GM12878 (cell line): ENCODE measurements at places on chromosomes 16 and 17. TPM values are rescaled to one million over a fixed set of nuclear protein-coding genes. Genes with fewer than 3 reads are reported as not detected.

Gene CES5A
- not detected in 2 replicates for total RNA-seq

Gene TBC1D26
- not detected in 2 replicates for total RNA-seq

Gene CES1
- 0.66 and 0.69 TPM in 2 replicates for total RNA-seq

Gene SPATA32
- 0.13 and 0.21 TPM in 2 replicates for total RNA-seq

Gene ASB16
- 0.19 and 0.23 TPM in 2 replicates for total RNA-seq

Gene MPP2
- 0.21 and 0.56 TPM in 2 replicates for total RNA-seq

Gene SEZ6
- not detected in 2 replicates for total RNA-seq

Gene MEIOC
- not detected in 2 replicates for total RNA-seq

Gene CA7
- total RNA-seq = not detected in 2 replicates

Gene NPIPA2
- 0.74 and 0.90 TPM in 2 replicates for total RNA-seq

Gene SLC2A4
- total RNA-seq = 0.19 and 0.23 TPM in 2 replicates

Gene NPIPB13
- 2.1 and 6.6 TPM in 2 replicates for total RNA-seq

Gene GPR179
- total RNA-seq = 0.08 TPM in 1 of 2 replicates, not detected in the other
